ENCODE measurements at places on chromosomes 1 and 21.

- DNase-seq, result no peak
Observed at GRCh38 chr1:61273167-61273705, 190.9 kb downstream of the NFIA start.

GRCh38 chr1:19646377-19647319 is 2.5 kb downstream of the NBL1 start:
- DNase-seq, result no peak

- DNase-seq, result no peak
Observed at GRCh38 chr1:97378596-97378995, 542.2 kb downstream of the DPYD start.

- no peak for DNase-seq
Observed at GRCh38 chr1:91234181-91234580, 170.5 kb downstream of the HFM1 start.

DNA sequence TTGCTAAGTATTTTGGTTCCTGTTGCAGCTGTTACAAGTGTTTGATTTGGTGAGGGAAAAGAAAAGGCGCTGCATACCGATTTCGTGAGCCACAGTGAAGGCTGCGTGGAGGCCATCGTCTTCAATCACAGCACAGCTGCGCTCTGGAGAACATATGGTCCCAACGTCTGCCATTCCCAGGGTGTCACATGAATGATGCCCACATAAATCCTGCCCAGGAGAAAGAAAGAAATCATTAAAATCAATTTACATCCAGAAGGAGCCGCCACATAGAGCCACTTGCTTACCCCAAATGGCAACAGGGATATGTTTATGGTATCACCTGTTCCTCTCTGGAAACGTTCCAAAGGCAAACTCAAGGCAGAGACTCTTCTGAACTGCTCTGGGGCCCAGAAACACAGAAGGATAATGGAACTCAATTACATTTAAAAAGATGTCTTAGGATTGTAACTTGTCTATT is 12.2 kb downstream of the ADAMTS5 start:
- no peak for DNase-seq

DNA sequence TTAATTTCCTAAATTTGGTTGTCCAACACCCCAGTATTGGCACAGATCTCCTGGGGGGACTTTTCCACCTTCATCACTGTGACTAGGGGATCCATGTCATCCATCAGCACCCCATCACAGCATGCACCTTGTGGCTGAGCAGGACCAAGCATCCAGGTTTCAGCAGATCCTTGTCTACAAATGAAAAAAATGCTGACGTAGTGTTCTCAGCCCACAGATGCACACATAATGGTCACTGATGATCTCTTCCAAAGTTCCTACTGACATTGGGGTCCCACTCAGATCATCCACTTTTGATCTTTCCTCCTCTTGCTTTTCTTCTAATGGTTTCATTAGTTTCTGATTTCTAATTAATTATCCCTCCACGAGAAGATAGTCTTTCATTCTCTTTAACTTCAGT is 373.1 kb downstream of the TBX15 start:
- no peak for DNase-seq

- DNase-seq, result no peak
Observed at GRCh38 chr1:30912913-30913652, 4.5 kb upstream of the SDC3 start.

- no peak for DNase-seq
Observed at GRCh38 chr1:96840396-96840795, 118.8 kb downstream of the PTBP2 start.

DNA sequence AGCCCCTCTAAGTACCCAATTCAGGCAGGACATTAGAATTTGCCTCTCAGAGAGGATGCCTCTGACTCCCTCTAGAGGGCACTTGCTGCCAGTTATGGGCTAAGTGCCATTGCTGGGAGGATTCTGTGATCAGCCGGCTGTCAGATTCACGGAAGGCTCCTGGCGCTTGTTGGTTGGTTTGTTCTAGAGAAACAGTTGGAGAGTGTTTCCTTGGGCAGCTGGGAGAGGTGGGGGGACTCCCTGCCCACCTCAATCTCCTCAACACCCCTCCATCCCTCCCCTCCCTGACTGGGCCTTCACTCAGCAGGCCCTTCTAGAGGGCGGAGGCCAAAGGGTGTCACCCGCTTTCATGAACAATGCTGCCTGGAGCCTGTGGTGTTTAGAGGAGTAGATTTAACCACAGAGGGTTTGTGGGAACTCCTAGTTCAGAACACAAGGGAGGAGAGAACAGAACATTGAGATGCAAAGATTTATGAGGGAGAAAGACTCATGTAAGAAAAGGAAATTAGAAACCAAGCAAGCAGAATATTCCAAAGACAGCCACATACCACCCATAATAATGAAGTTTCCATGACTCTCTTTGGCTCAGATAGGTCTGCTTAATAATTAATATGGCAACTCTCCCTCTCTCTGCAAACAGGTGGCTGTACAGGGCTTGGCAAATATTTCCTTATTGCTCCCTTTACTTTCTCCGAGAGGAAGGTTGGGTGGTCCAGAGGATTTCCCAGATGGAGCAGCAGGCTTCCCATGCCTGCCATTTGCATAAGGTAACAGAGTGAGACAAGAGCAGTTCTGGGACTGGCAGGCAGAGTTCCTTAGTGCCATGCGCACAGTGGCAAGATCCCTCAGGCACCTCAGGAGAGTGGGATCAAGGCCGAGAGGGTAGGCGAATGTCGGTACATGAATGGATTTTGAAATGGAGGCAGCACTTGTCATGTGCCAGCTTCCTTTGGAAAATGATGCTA is 30.0 kb upstream of the ACP6 start:
- peak; percentile 21 for DNase-seq

- DNase-seq, result peak; percentile 68
Observed at GRCh38 chr1:183022202-183023145, 746 bp upstream of the LAMC1 start.

GRCh38 chr1:218646288-218646687 is 301.2 kb downstream of the TGFB2 start:
- no peak for DNase-seq

- DNase-seq, result no peak
Observed at GRCh38 chr1:22831729-22832413, 121.2 kb downstream of the EPHB2 start.

DNA sequence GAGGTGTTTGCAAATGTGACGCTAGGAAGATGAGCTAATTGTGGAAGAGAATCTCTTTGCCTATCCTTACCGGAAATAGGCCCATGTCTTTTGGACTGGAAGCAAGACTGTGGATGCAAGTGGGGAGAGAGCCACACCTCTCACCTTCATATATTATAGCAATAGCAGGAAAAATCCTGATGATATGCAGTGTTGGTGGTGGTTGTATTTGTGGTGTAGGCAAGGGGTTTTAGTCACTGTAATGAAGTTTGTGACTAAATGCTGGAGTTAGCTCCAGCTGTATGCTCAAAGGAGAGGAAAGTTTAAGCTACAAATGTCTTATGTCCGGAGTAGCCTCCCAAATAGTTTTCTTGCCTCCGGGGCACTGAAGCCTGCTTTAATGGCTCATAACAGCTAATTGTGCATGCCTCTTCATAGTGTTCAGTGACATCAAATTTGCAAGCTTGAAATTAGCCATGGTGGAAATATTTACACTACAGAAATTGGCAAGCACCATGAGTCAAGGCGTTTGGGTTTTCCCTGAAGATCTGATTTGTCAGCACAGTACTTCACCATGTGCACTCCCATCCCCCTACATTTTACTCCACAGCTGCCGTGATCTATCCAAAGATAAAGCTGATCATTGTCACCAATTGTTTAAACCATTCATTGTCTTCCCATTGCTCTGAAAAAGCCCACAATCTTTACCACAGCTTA is 102.6 kb upstream of the ZNF644 start:
- DNase-seq, result no peak

DNA sequence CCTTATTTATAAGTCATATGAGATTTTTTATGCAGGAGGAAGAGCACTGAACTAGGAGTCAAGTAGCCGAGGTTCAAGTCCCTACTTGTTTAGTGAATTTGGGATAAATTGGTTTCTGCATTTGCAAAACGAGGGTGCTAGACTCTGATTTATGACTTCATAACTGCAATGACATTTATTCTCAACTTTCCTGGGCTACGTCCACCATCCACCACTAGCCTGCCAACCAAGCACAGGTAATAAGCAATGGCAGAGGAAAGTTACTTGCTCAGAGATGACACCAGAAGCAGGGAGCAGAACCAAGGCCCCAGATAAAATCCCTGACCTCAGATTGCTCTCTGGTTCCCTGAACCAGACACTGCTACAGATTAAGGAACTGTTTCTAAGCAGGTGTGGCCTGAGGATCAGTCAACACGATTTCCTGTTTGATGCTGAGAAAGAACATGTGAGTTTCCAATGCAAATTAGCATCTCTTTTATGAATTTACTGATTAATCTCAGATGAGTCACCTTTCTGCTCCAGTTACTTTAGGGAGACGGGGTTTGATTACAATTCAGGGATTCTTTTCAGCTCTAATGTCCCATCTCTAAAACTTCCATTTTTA is 52.7 kb downstream of the PLPP3 start:
- no peak for DNase-seq

GRCh38 chr1:100927276-100927675 is 31.4 kb downstream of the SLC30A7 start:
- no peak for DNase-seq

GRCh38 chr21:25494804-25495203 is 112.5 kb downstream of the MRPL39 start:
- no peak for DNase-seq

DNA sequence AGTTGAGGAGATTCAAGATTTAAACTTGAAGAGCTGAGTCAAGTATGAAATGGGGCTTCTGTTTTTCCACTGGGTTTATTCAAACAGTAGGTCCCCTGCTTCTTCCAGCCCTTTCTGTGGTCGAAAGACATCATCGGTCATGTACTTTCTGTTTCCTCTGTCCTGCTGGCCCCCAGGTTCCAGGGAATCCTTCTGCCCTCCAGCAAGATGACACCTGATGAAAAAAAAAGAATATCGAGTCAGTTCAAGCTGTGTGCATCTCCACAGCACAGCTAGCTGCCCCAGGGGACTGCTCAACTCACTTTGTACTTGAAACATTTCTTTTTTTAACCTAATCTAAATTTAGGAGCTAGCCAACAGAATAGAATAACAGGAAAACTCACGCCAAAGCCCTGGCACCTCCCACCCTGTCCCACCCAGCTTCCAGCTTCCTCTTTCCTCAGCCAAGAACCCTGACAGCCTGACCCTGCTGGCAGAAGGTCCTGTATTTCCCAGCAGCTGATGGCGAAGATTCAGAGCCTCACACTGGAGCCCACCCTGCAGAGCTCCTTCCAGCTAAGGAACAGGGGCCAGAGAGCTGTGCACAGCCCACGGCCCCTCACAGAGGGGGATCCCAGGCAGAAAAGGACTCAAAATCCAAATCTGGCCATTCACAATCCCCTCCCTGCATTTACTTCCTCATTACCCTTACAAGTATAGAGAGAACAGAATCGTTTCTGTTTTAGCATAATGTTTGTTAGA is 176.5 kb downstream of the PSMG1 start:
- no peak for DNase-seq

- no peak for DNase-seq
Observed at GRCh38 chr21:43292866-43293142, 124.0 kb downstream of the CRYAA start.

- DNase-seq, result no peak
Observed at GRCh38 chr1:74485622-74486021, 26.8 kb downstream of the LRRC53 start.

DNA sequence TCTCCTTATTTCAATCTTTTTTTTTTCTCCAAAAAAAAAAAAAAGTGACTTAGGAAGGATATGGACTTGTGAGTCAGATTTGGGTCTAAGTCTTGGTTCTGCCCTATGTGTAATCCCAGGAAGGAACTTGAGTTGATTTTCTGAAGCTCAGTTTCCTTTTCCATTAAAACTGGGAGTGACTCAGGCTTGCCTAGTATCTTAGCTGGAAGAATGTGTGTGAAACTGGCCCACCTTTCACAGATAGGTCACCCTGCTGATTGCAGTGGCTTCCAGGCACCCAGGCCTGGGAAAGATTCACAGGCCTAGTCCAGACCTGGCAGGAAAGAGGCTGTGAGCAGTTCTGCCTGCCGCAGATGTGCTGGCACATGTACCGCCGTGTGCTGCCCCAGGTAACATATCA is 218.3 kb upstream of the HOOK1 start:
- DNase-seq, result no peak

DNA sequence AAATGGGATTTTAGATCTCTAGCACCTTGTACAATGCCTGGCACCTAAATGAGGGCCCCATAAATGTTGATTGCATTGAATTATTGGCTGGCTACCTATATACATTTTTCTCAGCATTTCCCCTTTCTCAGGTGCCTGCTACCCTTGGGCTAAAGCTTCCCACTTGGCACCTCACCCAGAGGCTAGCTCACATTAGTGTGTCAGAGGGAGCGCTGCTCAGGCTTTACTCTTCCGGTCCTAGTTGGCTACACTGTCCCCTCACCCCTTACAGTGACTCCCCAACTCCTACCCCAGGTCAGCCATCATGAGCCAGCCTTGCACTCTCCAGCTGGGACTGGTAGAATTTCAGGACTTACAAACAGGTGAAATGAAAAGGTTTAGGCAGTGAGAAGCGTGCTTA is 9.5 kb downstream of the TRAF5 start:
- DNase-seq, result no peak

GRCh38 chr1:20280341-20280740 is 10.3 kb upstream of the VWA5B1 start:
- no peak for DNase-seq

- no peak for DNase-seq
Observed at GRCh38 chr1:231207437-231207836, 33.6 kb upstream of the GNPAT start.

GRCh38 chr1:19617376-19617775 is 26.7 kb upstream of the NBL1 start:
- no peak for DNase-seq

GRCh38 chr1:208101661-208102431 is 142.3 kb downstream of the PLXNA2 start:
- no peak for DNase-seq

DNA sequence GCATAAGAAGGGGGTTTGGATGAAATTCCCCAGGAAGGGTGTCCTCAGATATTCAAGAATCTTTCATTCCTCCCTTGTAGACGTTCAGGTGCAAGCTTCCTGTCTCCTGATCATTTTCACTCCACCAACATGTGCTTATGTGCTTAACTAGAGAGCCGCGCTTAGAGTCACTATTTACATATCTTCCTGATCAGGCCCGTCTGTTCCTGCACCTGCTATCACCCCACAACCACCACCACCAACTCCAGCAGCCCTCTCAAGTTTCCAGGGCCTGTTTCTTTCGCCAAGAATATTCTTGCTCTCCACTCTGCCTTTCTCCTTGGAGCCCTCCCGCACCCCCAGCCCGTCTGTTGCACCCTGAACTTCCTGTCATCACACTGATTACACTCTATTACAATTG is 113.4 kb downstream of the SPSB1 start:
- DNase-seq, result no peak

GRCh38 chr1:39047374-39048229 is 21.5 kb downstream of the NDUFS5 start:
- no peak for DNase-seq

DNA sequence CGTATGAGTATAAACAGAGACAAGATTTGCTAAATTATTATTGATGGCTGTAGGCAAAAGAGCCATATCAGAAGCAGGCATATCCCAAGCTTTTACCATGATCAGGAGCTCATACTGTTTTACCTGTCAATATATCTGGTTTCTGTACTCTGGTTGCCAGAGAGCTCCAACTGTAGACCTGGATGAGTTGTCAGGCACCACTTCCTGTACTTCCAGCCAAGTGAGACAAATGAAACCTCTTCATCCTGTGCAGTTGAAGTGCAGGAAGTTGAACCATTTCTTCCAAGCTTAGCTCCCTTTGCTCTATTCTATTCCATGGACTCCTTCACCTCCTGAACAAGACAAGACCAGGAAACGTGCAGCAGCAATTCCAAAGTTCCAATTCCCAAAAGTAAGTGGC is 115.6 kb downstream of the ZNF281 start:
- no peak for DNase-seq
